ENCODE measurements at places on chromosomes 12 and 14.

DNA sequence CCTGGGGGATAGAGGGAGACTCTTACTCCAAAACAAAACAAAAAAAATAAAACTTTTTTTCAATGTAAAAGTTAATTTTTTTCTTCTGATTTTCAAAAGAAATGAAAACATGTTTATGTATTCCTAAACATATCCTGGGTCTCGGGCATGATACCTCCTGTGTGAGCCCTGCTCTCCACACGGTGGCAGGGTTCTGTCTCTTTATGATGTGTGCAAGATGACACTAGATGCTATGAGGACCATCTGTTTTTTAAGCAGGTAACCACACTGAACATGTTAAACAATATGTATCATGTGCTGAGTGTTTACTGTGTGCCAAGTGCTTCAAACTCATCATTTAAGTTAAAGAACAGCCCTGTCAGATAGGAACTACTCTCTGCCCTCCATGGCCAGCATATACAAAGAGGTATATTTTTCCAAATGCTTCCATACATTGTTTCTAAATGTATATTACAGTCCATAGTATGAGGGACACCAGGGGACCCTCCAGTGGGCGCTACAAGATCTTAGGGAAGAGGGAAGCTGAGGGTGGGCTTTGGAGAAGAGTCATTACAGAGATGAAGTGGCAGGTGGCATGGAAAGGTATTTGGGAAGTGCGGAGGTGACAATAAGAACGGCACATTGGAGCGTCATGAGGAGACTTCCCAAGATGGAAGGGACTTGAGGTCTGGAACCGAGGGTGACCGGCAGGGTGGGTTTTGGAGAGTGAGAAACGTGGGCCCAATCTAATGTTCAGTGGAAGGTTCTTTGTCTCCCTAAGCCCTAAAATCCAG is 28.5 kb downstream of the FOS start:
- peak; percentile 16 for DNase-seq

- peak; percentile 88 for DNase-seq
These were observed 377.3 kb downstream of the EMP1 start for GRCh38 chr12:13573698-13574321.

- DNase-seq: peak; percentile 31
These were observed 33.6 kb downstream of the CDKL1 start for GRCh38 chr14:50362764-50363713.

DNA sequence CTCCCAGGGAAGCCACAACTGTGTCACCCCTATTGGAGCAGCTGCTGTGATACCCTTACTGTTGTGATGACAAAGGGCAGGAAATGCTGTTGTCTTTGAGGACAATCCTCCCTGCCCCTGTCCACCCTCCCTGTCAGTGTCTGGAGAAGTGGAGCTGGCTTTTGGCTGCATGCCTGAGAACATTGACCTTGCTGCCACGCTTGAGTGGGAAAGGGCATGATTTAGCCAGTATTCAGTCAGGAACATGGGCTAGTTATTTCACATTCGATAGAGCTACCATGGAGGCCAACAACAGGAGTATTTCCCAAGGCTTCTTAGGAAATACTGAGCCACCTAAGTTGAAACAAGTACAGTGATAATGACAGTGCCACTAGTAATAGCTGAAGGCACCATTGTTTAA is 59.4 kb downstream of the MYRFL start:
- no peak for DNase-seq

- DNase-seq: no peak
These were observed 409.1 kb downstream of the TMEM132D start for GRCh38 chr12:129494766-129495165.

GRCh38 chr12:43145481-43145880 is 406.5 kb downstream of the ADAMTS20 start:
- DNase-seq: no peak

- DNase-seq: peak; percentile 53
These were observed 974 bp upstream of the TNS2 start for GRCh38 chr12:53048780-53049401.

DNA sequence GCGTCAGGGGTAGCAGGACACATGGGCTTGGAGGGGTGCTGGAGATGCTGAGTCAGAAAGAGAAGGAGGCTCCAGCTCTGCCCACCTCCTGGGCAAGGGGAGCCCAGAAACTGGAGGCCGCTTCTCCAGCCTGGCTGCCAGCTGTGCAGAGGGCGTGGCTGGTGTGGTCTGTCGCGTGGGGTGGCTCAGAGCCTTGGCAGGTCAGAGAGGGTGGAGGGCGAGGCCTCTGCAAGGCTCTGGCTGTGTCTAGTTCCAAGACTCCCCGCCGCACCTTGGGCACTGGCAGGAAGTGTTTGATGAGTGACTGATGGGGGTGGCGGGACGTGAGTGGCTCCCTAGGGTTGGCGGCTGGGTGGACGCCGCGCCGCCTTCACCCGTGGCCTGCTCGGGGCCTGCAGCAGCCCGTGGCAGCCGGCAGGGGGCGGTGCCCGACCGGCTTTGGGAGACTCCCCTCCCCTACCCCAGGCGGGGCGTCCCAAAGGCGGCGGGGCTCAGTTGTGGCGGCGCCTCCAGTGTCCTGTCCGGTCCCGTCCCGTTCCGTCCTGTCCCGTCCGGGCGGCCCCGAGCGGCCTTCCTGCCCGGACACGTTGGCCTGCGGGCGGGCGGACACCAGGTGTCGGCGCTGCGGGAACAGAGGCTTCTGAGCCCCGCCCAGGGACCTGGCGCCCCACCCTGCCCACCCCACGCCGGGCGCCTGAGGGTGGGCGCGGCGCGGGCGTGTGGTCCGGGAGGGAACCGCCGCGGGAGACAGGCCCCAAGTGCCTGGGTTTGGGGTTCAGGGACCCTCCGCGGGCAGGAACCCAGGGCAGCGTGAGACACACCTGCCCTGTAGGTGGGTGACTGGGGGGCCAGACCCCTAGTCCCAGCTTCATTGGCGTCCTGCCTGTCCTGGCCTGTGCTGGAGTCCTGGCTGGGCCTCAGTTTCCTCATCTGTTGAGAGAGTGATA is 39.7 kb downstream of the KRT80 start:
- DNase-seq: peak; percentile 68

DNA sequence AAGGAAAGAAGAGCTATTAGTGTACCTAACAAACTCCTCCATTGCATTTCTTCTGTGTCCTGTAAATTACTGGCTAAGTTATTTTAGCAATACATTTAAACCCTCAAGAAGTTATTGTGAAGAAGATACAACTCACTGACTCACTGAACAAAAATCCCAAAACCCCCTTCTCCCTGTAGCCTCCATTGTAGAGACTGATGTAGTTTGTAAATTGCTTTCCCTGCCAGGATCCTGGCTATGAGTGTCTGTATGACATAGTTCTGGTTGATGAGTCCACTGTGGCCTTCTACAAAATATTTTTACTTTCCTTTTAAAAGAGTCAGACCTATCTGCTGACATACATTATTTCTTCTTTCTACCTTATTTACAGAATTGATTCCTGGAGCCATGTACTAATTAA is 155.6 kb downstream of the SLC6A15 start:
- peak; percentile 87 for DNase-seq

DNA sequence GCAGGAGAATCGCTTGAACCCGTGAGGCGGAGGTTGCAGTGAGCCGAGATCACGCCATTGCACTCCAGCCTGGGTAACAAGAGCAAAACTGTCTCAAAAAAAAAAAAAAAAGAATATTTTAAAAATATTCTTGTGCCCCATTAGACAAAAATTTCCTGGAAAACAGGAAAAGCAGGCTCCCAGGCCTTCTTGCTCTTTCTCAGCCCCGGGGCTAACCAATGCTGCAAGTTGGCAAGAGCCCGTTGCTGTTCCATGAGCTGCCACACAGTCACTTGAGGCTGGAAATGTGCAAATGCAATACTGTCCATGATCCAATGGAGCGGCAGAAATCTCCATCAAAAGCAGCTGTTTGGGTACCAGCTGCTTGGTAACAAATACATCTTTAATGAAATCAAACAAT is 994.7 kb downstream of the VRK1 start:
- DNase-seq: no peak

DNA sequence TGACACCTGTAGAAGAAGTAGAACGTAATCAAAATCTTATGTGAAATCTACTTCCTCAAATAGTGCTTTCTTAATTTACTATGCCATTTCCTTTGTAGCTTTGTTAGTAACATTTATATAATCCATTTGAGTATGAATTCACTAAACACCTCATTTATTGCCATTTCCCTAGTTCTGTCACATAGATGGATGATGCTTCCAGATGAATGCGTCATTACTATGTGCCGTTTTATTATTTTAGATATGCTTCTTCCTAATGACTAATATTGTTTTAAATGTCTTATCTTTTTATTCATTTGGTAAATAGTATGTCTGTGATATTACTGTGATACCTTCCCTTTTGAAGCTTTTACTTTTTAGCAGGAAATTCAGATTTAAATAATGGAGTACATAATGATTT is 14.4 kb downstream of the FRMD6 start:
- DNase-seq: no peak

- DNase-seq: peak; percentile 31
These were observed 10.5 kb downstream of the LARP4 start for GRCh38 chr12:50411051-50411660.

- DNase-seq: no peak
These were observed 2.7 kb downstream of the IRAK4 start for GRCh38 chr12:43761500-43761899.

DNA sequence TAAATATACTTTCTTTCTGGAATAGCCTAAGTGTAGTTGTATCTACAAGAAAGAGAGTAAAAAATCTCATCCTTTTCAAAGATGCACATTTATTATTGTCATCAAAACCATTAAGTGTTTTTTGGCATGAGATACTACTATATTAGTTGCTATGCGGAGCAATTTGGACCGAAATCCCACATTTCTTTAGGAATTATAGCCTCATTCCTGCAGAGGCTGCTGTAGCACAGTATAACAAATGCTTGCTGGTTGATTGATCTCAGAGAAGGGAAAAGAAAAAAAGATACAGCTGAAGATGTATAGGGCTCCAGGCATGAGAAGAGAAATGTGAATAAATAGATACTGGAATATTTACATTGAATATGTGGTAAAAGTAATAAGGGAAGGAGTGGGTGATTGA is 36.0 kb downstream of the RHOJ start:
- no peak for DNase-seq

GRCh38 chr14:81366884-81367283 is 33.2 kb downstream of the STON2 start:
- no peak for DNase-seq

DNA sequence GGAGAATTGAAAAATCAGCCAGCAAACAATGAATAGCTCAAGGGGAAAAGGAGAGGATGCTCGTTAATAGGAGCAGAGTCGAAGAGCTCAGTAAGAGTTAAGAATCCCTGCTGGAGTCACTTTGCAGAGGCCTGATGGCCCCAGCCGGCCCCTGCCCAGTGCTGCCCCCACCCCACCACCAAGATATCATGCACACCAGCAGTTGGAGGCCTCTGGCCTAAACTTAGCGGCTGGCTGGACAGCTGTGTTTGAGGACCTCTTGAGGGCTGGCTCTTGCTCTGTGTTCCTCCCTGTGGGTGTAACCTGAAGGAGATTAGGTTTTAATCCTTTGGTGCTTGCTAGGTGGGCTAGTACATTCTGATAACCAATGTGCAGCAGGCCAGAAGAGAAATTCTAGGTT is 142.0 kb downstream of the PLXNC1 start:
- no peak for DNase-seq

DNA sequence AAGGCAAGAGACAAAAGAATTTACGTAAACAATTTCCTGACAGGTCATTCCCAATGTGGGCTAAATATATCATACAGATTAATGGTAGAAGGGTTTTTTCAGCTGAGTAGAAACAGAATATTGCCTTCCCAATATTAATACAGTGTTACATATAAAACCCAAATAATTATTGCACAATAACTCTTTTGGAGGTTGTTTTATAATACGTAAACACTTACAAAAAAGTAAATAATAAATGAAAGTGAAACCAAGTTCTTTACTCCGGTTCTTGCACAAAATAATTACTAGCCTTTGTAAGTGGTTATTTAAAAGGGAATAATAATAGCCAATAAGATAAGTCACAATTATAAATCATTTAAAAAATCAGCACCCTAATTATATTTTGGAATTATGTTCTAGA is 118.6 kb upstream of the SSTR1 start:
- no peak for DNase-seq

- no peak for DNase-seq
These were observed 88.6 kb upstream of the NAV3 start for GRCh38 chr12:77741974-77742517.

DNA sequence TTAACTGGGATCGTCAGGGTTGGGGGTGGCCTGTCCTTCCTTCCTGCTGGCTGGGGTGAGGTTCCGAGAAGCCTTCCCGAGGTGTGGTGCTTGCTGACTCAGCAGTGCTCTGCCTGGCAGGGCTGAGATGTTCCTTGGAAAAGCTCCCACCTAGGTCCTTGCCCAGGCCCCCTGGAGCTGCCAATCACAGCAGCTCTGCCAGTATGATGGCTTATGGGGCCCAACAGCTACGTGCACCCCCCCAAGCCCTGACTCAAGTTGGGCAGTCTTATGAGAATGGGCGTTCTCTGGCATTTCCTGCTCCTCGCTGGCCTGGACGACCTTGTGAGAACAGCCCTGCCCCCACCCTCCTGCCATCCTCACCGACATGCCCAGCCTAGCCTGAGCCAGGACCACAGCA is 292.2 kb upstream of the CRY1 start:
- peak; percentile 44 for DNase-seq

DNA sequence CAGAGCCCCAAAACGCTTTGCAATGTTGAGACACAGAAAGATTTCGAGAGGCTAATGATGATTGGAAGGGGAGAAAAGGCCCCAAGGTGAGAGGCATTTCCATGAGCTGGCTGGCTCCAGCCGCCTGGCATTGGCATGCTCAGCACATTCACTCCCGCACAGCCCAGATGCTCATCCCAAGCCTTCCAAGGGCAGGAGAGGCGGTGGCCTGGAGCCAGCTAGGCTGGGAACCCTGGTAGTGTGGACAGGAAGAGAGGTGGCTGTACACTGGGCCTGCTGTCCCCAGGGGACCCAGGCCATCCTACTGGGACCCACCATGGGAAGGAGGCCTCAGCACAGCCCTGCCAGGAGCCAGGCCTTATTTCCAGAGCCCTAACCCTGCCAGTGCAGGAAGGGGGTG is 72.2 kb downstream of the SPTB start:
- peak; percentile 5 for DNase-seq

- DNase-seq: no peak
These were observed 532.8 kb downstream of the FOXG1 start for GRCh38 chr14:29299372-29299771.

- DNase-seq: peak; percentile 89
These were observed 39.2 kb downstream of the ZFP36L1 start for GRCh38 chr14:68753690-68754089.

DNA sequence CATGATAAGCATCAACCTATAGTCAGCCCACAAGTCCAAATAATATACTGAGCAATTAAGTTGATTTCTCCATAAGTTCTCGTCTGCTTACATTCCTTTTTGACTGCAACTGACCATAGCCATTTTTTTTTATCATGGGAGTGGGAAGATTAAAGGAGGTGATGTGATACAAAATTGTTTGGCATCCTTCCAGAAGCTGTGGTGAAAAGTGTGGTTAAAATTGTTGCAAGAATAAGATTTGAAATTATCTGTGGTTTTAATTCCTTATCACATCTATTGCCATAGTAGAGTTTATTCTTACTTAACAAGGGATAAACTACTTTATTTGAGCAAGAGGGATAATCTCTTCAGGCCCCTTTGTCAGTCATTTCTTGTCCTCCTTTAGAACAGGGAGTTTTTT is 50.7 kb downstream of the LIN52 start:
- peak; percentile 46 for DNase-seq
